ENCODE measurements at places on chromosomes 4 and X.

- no peak for DNase-seq
These were observed 473.0 kb downstream of the SPRY1 start for GRCh38 chr4:123869286-123870215.

DNA sequence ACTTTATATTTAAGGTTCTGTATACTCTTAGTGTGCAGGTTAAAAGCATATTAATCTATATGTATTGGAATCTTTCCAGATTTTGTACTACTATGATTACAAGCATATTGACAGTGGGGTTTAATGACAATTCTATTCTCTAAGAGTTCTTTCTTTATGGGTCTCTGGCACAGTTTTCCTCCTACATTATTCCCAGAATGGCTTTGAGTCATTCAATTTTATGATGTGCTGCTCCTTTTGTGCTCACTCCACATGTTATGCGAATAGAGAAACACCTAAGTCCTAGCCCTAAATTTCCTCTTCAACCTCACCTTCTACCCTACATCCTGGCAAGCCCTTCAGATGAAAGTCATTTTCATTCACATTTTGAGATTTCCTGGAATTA lies 209.9 kb upstream of the DIAPH2 start:
- DNase-seq = no peak

GRCh38 chr4:22680065-22680642 lies 12.6 kb upstream of the GBA3 start:
- no peak for DNase-seq

GRCh38 chr4:151227731-151228130 lies 49.2 kb upstream of the PRSS48 start:
- no peak for DNase-seq

DNA sequence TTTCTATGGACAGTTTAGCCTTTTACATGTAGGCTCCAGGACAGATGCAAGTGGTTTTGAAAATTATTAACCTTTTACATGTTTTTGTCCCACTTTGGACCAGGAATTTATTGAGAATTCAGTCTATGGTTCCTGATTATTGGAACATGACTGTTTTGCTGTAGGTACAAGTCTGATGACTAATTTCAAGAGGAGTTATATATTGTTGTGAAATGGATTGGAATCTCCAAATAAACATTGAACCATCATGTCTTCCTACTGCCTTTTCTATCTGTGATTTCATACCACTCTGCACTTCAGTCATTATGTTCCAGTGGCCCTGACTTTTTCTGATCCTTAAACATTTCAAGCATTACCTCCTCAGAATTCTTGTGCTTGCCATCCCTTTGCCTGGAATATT lies 35.9 kb downstream of the TBC1D19 start:
- no peak for DNase-seq

GRCh38 chrX:55713631-55714030 lies 3.9 kb upstream of the RRAGB start:
- DNase-seq = no peak

DNA sequence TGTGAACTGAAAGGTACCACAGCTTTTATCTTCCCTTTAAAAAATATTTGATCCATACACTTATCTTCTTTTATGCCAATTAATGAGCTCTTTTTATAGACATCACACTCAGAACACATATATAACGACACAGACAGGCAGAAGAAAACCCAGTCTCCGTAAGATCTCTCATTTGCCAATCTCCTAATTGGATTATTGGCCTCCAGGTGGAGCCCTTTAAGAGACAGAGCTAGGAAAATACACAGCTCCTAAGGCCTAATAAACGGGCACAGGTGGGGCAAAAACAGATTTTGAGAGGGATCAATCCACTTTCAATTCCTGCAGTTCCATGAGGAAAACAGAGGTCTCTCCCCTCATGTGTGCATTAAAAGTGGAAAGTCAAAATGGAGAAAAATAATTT lies 1495.4 kb downstream of the RPA4 start:
- no peak for DNase-seq

DNA sequence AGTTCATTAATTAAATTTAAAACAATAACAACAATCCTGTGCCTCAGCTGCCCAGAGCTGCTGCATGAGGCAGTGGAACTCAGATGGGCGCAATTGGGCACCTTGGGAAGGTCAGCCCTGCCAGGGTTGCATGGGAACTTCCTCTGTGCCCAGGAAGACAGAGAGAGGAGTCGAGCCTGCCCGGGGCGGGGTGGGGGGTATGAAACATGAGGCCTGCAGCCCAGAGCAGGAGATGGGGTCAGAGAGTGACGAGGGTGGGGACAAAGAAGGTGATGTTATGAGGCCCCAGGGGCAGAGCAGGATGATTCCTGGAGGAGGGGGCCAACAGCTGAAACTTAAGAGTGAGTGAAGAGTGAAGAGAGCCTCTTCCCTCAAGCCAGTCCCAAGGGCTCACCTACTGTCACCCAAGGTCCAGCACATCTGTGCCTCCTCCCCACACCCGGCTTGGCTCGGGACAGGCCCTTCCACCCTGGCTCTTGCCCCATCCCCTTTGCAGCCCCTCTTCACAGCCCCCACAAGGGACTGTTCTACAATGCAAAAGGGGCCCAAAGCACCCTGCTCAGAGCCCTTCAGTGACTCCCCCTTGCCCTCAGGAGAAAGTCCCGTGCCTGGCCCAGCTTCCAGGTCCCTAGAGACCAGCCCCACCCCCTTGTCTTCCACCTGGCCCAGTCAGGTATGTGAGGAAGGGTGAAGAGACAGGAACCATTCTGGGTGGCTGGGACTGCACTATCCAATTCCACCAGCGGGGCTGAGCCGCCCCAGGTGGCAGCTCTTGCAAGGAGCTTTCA lies 31.4 kb downstream of the HMX1 start:
- DNase-seq = no peak

- no peak for DNase-seq
These were observed 22.5 kb downstream of the ERVMER34-1 start for GRCh38 chr4:52728691-52729240.
